ENCODE measurements at places on chromosomes 3 and 15. TPM values are rescaled to one million over a fixed set of nuclear protein-coding genes. Genes with fewer than 3 reads are reported as not detected.

DNA sequence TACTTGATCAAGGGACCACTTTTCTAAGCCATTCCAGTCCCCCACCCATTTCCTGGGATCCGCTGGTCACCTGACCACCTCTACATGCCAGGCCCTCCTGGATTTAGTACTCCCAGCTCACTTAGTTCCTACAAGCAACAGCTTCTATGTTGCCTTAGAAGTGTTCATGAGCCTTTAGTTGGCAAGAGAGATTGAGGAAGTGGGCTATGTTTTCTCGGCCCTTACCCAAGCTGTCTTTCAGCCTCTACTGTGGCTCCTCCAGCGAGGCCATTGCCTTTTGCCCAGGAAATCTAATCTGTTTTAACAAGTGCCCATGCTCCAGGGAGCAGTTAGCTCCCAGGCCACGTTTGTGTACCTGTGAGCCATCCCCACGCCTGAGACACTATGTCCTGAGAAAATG is 4.5 kb upstream of the PRKAR2A start:
- H3K27ac ChIP-seq: no peak overlapping the region
- H3K27me3 ChIP-seq: no peaks in the 10 kb centered on the region
- no peak for DNase-seq
- no peak overlapping the region for H3K4me3 ChIP-seq
- H3K36me3 ChIP-seq: no peaks in the 10 kb centered on the region

DNA sequence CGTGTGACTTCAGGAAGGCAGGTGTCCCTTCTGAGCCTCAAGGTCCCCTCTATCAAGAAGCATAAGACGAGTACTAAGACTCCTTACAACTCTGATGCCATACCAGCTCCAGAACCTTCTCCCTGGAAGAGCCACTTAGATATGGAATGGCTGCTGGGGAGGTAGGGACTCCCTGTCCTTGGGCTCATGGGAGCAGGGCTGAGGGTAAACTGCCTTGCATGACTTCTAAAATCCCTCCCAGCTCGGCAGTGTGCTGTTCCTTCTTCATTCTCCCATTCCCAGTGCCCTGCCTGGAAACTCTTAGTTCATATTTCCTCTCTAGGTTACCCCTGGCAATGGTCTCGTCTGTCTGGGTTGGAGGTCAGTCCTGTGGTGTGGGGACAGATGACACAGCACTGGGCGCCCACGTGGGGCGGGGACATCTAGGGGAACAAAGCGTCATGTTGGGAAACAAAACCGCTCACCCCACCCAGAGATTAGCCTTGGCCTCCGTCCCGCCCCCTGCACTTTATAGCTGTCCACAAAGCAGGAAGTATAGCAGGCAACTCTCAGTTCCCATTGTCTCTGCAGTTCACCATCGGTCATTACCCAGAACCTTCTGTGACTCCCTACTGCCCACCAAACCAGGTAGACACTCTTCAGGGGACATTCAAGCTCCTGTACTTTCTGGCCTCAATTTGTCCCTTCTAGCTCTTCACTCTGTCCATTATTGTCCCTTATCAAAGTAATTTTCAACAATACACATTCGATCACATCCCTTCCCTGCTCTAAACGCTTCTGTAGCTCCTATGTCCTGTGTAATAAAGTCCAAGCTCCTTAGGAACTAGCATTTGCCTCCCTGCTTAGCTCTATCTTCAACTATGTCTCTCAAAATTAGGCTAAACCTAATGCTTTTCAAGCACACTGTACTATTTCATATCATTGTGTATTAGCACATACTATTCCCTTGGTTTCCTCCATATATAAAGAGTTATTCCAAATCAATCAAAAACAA is 73.8 kb downstream of the IQSEC1 start:
- no peak for DNase-seq
- H3K36me3 ChIP-seq: peaks cover 45% of the 10 kb centered on the region
- no peaks in the 10 kb centered on the region for H3K27me3 ChIP-seq
- H3K4me1 ChIP-seq: peaks cover 43% of the 10 kb centered on the region
- no peak overlapping the region for H3K4me3 ChIP-seq

DNA sequence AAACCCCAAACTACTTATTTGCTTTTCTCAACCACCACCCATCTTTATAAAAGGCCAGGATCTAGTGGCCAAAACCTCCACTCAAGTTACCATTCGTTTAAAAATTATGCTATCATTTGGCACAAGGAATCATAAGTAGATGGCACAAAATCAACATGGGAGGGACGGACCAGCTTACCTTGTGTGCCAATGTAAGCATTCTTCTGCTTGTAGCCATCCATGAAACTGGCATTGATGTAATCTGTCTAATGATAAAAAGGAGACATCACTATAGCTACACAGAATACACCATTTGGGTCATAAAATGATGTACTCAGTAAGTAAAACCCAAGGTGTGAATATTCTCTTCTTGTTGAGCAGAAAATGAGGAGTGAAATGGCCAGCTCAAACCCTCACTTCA is 28.2 kb upstream of the SIN3A start:
- H3K36me3 ChIP-seq: peaks cover 23% of the 10 kb centered on the region
- no peaks in the 10 kb centered on the region for H3K27me3 ChIP-seq
- no peak for DNase-seq
- no peak overlapping the region for H3K4me3 ChIP-seq

DNA sequence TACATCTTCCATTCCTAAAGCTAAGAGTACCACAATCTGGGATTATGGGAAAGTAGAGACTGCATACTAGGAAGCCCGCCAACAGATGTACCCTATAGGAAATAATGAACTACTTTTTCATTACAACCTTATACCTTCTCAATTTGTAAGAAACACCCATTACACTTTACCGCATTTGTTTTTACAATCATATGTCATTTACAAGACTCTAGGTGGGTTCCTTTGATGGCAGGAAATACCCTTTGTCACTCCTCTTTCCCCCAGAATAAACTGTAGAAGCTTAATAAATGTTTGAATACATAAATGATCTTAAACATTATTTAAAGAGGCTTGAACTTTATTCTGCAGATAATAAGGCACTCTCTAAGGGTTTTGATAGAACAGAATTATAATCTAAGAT is 150.1 kb upstream of the TGFBR2 start:
- H3K27ac ChIP-seq: no peak overlapping the region
- H3K27me3 ChIP-seq: no peaks in the 10 kb centered on the region
- no peaks in the 10 kb centered on the region for H3K36me3 ChIP-seq
- H3K4me3 ChIP-seq: no peak overlapping the region
- no peaks in the 10 kb centered on the region for H3K4me1 ChIP-seq

GRCh38 chr3:89250742-89251141 is 143.3 kb downstream of the EPHA3 start:
- H3K36me3 ChIP-seq: no peaks in the 10 kb centered on the region
- H3K4me3 ChIP-seq: no peak overlapping the region
- no peak for DNase-seq
- H3K4me1 ChIP-seq: no peaks in the 10 kb centered on the region
- H3K27ac ChIP-seq: no peak overlapping the region
- no peaks in the 10 kb centered on the region for H3K27me3 ChIP-seq

DNA sequence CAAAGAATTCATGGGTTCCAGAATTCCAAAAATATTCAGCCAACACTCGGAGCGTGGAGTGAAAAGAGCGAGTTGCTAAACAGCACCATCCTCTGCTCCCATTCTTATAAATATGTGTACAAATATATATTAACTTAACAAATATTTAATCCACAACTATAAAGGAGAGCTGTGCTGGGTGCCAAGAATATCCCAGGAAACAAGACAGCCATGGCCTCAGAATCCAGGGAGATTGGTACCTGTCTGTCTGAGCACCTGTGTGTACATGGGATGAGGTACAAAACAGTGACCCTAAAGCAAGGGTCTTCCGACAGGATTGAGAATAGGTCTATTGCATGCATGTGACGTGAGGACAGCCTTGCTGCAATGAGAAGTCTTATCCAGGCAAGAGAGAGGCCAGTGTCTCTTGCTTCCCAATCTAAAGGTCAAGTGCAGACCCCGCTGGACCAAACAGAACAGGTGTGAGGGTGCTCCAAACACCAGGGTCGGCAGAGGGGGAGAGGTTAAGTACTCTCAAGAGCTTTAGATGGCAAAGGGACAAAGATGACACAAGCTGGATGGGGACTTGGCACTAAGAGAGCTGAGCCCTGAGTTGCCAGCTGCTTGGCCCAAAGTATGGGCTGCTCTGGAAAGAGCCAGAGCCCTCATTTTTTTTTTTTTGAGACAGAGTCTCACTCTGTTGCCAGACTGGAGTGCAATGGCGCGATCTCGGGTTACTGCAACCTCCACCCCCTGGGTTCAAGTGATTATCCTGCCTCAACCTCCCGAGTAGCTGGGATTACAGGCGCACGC is 36.2 kb downstream of the HOMER2 start:
- H3K4me1 ChIP-seq: no peaks in the 10 kb centered on the region
- no peak overlapping the region for H3K27ac ChIP-seq
- no peak for DNase-seq
- H3K36me3 ChIP-seq: no peaks in the 10 kb centered on the region
- peaks cover 4% of the 10 kb centered on the region for H3K27me3 ChIP-seq

- H3K27ac ChIP-seq: no peak overlapping the region
- peaks cover 5% of the 10 kb centered on the region for H3K27me3 ChIP-seq
- H3K4me1 ChIP-seq: no peaks in the 10 kb centered on the region
- no peaks in the 10 kb centered on the region for H3K36me3 ChIP-seq
Measured at GRCh38 chr15:95970326-95970725, 360.2 kb upstream of the NR2F2 start.

The GOLGA8S gene
- 0.07 TPM for total RNA-seq

The RBMS3 gene
- total RNA-seq: 5.0 TPM

The SV2B gene
- 0.05 TPM for total RNA-seq

The SSUH2 gene
- total RNA-seq: 0.19 TPM

The NTRK3 gene
- total RNA-seq: 1.6 TPM

The CCDC66 gene
- total RNA-seq: 36.8 TPM

The ZNF385D gene
- not detected for total RNA-seq

The AHSG gene
- total RNA-seq: not detected

The IL20RB gene
- 1.5 TPM for total RNA-seq
